ENCODE measurements at places on chromosomes 3 and 15.

- DNase-seq = no peak
Measured at GRCh38 chr3:49456466-49456865, 13.6 kb upstream of the DAG1 start.

DNA sequence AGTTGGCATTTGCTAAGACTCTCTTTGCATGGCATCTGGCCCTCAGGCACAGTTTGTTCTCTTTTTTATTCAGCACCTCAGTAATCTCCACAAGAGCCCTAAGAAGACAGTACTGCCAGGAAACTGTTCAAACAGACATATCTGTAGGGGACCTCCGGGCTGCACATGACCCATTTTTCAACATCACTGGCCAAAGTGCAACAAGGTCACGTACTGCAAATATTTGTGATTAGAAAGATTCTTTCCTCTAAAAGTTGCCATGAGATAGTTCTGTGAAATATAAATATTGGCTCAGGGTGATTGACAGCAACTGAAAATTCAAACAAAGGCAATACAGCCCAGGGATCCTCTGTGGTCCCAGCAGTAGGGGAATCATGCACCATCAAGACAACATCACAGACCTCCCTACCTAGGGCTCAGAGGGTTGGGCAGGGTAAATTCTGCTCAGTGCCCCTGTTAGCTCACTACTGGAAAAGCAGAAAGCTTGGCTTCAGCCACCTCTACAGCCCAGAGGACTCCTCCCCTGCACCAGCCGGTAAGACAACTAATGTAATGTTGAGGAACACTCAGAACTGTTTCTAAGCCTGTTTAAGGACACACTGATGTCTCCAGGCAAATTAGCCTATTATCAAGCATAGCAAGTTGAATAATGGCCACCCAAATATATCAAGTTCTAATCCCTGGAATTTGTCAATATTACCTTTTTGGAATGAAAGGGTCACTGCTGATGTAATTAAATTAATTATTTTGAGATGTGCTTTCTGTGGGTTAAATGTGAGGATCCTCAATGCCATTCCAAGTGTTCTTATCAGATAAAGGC is 117.4 kb upstream of the LPP start:
- DNase-seq = no peak

- no peak for DNase-seq
Measured at GRCh38 chr3:64138046-64138445, 87.2 kb downstream of the PRICKLE2 start.

- no peak for DNase-seq
Measured at GRCh38 chr3:25212736-25213135, 215.3 kb upstream of the RARB start.

DNA sequence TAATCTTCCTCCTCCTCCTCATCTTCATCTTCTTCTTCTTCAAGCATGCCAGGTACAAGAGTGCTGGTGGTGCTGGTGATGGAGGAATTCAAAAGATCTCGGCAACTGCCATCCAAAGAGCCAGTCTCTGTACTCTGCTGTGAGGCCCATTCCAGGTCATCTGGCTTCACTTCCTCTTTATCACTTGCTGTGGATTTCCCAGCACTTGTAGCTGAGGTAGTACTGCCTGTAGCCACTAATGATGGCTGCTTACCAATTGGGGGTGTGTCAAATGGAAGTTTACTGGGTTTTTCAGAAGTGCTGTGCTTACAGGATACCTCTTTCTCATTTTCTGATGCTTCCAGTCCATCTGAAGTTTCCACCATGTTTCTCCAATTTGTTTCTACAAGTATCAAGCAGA is 28.8 kb upstream of the SHC4 start:
- DNase-seq = no peak

- no peak for DNase-seq
Measured at GRCh38 chr3:37531066-37531720, 330.5 kb upstream of the CTDSPL start.

DNA sequence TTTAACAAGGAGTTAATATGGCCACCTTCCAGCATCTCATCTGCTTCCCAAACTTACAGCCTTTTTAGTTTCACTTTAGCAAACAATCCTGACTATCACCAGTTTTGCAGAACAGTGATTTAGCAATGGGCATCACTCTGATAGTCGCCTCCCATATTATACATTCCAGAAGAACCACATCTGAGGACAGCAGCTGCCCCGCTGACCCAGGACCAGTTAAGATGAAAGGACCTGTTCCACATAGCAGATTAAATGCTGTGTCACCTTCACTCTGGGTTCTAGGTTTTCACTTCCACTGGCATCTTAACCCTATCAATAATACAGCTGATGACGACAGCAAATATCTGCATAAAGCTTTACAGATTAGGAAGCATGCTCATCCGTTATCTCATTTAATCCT is 99.8 kb downstream of the TRIM69 start:
- no peak for DNase-seq

DNA sequence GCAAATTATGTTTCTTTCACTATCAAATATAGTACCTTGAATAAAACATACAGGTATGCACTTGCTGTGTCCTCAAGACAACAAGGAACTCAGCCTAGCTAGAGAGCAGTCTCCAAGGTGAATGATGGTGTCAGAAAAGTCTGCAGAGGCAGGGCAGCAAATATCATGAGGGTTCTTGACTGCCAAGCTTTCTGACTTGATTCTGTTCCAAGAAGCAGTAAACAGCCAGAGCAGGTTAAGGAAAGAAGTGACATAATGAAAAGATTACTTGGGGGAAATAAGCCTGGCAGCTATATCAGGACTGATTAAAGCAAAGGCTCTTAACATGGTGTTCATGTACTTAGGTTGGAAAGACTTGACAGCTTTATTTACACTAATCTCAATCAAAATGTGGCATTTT is 192.2 kb upstream of the GADL1 start:
- no peak for DNase-seq

- DNase-seq = no peak
Measured at GRCh38 chr15:31148297-31149087, 47.0 kb upstream of the TRPM1 start.

DNA sequence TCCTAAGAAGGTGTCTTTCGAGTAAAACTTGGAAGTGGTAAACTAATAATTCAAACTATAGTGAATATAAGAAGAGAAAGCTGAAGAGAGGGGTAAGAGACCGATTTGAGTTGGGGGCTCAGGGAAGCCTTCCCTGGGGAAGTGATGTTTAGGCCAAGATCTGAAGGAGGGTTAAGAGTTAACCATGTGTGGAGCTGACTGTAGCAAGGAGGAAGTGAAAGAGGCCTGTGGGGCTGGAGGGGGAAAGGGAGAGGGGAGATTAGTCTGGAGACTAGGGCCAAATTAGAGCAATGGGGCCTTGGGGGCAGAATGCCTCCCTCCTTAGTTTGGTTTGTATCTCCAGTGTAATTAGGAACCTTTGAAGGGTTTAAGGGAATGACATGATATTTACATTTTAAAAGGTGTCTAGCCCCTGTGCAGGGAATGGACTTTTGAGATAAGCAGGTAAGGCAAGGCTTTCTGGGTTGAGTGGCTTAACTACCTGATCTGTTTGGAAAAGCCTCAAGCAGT is 2.2 kb downstream of the ZNF592 start:
- DNase-seq = no peak

GRCh38 chr3:27632431-27633223 is 89.5 kb downstream of the EOMES start:
- peak; percentile 61 for DNase-seq

- DNase-seq = peak; percentile 80
Measured at GRCh38 chr3:169769287-169770181, at the start of gene ACTRT3. ACTRT3 (minus strand) TSS chr3:169769561; CDS start chr3:169769520, 41 bp downstream.

DNA sequence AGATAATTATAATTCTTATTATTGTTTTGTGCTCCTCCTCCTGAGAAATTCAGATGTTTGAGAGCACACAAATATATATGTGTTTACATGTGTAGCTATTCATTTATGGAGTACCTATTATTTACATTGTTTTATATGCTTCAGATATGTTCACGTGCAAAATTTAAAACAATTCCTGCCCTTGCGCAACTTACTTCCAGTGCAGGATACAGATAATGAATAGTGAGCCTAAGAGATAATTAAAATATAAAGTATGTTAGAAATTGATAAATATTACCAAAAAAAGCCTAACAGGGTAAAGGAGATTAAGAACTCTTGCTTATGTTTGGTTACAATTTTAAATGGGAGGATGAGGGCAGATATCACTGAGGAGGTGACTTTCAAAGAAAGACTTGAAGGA is 81.7 kb upstream of the DPH6 start:
- DNase-seq = no peak

- no peak for DNase-seq
Measured at GRCh38 chr3:72234391-72234790, 449.4 kb upstream of the PROK2 start.

DNA sequence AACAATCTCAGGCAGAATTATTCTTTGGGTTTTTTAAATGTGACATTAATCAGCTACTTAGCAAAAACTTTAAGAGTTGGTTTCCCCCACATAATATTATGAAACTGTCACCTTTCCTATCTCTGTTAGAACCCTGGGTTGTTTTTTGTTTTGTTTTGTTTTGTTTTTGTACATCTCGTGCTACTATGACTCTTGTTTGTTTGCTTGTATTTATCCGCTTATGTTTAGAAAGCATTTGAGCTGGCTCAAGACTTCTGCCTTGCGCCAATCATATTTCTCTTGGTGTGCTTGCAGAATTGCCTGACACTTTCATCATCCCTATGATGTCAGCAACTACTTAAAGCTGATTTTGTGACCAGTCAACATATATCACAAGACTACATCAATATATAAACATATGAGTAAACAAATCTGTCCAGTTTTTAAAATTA is 116.9 kb downstream of the DCLK3 start:
- DNase-seq = no peak

DNA sequence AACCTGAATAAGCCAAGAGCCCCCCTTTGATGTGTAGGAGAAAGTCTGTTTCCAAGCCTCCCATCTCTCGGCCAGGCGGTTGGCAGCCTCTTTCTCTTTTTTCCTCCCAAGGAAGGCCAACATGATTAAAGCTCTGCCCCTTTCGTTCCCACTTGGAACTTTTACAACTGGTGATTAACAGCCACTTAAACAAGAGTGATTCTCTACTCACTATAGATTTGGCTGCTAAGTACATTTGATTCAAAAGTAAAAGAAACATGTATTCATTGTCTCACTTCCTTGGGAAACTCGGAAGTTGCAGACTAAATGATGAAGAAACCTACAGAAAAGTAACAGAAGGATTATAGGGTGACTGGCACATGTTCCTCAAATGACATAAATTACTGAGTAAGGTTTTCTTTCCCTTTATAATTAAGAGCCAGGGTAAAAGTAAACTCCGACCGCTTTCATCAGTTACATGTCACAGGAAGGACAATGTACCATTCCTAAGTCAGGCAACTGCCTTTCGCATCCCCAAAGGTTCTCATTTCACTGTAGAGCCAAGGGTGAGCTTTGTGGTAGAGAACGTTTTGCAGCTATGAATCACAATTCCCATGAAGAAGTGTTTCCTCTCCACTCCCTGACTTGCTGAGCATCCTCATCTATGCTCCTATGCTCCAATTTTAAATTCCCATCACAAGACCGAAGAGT is 72.7 kb downstream of the MB21D2 start:
- no peak for DNase-seq

GRCh38 chr3:34533451-34533850 is 735.0 kb downstream of the PDCD6IP start:
- DNase-seq = no peak

- no peak for DNase-seq
Measured at GRCh38 chr3:180295811-180296210, 259.1 kb upstream of the PEX5L start.

DNA sequence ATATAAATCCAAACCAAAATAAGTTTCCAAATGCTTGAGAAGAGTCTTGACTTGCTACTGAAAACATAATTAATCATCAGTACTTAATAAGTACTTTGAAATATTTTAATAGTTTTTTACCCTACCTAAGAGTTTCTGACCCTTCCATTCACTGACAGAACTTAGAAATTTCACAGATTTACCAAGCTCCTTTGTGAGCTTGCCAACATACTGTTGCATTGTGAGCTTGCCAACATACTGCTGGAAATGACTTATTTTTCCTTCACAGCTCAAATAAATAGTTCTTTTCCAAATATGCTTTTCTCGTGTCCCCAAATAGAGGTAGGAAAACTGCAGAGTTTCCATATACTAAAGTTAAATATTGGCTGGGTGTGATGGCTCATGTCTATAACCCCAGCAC is 9.6 kb upstream of the AADAC start:
- no peak for DNase-seq
